ENCODE measurements at places on chromosomes 2 and 18.

DNA sequence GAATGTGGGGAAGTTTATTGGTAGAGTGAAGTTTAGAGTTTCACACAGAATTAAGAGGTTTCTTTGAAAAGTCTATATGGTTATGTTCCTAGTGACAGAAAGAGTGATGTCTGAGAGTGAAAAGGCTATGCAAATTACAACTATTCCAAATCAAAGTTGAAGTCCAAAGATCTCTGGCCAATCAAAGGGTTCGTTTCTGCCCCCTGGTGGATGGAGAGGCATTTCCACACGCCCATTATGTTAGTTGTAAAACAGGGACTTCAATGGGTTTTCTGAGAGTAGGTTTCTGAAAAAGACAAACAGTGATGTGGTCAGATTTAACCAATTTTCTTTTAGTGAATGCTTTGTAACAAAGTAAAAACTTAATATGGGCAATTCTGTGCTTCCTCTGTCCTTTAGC lies 441.5 kb upstream of the POU3F3 start:
- DNase-seq = peak; percentile 44

DNA sequence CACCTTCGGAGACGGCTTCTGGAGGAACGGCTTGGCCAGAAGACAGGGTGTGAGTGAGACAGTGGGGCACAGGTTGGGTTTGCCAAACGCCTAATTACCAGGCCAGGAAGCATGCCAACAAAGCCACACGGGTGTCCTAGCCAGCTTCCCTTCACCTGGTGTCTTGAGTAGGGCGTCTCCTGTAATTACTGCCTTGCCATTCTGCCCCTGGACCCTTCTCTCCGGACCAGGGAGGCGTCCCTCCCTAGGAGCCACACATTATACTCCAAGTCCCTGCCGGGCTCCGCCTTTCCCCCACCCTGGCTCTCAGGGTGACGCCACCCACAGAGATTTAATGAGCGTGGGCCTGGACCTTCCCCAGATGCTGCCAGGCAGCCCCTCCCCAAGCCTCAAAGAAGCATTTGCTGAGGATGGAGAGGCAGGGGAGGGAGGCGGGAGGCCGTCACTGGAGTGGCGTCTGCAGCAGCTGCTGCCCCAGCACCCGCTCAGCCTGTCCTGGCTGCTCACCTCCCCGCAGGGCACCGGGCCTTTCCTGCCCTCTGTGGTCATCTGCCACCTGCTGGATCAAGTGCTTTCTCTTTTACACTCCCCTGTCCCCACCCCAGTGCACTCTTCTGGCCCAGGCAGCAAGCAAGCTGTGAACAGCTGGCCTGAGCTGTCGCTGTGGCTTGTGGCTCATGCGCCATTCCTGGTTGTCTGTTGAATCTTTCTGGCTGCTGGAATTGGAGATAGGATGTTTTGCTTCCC lies 20.7 kb downstream of the FOSL2 start:
- DNase-seq = no peak

GRCh38 chr2:69026691-69027459 lies 13.9 kb downstream of the ANTXR1 start:
- DNase-seq = no peak

- no peak for DNase-seq
Observed at GRCh38 chr2:231127936-231128335, 3.1 kb upstream of the HTR2B start.

- no peak for DNase-seq
Observed at GRCh38 chr2:111155610-111156009, 34.9 kb downstream of the BCL2L11 start.

DNA sequence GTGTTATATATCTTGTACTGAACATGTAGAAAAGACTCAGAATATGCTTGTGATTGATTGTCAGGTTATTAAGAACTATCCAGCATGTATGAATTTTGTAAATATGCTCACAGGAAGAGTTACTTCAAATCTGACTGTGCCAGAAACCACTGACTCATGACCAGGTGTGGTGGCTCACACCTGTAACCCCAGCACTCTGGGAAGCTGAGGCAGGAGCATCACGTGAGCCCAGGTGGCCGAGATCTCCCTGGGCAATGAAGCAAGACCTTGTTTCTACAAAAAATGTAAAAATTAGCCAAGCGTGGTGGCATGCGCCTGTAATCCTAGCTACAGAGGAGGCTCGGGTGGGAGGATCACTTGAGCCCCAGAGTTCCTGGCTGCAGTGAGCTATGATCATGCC lies 126.6 kb downstream of the COMMD1 start:
- no peak for DNase-seq

DNA sequence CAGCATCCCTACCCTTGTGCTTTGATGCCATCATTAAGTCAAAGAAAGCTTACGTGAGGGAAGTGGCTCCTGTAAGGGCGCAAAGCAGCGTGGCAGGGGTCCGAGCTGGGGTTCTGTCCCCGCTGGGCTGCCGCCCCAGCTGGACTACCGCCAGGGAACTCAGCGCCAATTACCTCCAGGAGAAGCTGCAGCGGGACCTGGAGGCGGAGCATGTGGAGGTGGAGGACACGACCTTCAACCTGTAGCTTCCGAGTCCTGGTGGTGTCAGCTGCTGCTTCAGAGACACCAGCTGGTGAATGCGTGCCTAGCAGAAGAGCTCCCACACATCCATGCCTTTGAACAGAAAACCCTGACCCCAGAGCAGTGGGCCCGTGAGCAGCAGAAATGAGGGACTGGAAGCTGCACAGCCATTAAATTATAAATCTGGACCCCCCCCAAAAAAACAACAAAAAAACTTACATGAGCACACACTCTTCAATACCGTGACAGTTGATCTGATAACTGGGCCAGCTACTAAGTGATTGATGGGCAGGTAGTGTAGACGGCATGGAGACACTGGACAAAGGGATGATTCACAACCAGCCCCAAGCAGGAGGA lies 20.1 kb upstream of the YES1 start:
- DNase-seq = peak; percentile 50

- no peak for DNase-seq
Observed at GRCh38 chr18:13403786-13404549, 185.4 kb downstream of the LDLRAD4 start.

DNA sequence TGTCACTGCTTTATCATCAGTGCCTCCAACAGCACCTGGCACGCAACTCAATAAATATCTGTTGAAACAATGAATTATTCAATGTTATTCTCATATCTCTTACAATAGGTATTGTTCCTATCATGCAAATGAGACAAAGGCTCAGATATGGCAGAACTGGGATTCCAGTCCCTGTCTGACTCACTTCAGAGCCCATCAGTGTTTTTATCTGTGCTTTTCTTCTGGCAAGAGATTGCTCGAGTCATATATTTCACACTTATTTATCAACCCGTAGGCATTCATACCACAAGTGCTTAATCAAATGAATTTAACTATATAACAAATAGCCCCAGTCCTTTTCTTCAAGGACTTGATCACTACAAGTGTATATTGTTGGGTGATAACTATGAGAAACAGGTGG lies 76.4 kb upstream of the TSPYL6 start:
- no peak for DNase-seq

GRCh38 chr2:237863102-237863511 lies 3.7 kb downstream of the RAMP1 start:
- no peak for DNase-seq

- DNase-seq = no peak
Observed at GRCh38 chr18:389658-390357, 110.7 kb downstream of the COLEC12 start.

GRCh38 chr18:26088487-26088886 lies 1.9 kb downstream of the SS18 start:
- DNase-seq = no peak

DNA sequence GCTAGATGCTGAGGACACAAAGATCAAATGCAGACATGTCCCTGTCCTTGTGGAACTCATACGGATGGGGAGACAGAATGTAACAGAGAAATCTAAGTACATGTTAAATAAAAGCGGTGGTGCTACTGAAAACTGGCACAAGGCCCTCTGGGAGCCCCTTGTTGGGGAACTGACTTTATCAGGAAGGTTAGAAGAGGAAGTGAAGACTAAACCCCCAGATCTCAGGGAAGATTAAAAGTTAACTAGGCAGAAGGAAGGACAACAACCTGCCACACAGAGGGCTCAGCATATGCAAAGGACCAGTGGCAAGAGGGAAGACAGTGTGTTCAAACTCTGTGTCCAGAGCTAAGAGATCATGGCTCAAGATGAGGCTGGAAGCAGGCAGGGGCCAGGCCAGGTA lies 4.8 kb downstream of the CACNB4 start:
- no peak for DNase-seq

- DNase-seq = no peak
Observed at GRCh38 chr2:47023332-47023731, 107.7 kb upstream of the MCFD2 start.

GRCh38 chr2:240567137-240567871 lies 980 bp upstream of the RNPEPL1 start:
- DNase-seq = no peak

- no peak for DNase-seq
Observed at GRCh38 chr18:59902993-59903610, 3.3 kb downstream of the PMAIP1 start.

- DNase-seq = peak; percentile 34
Observed at GRCh38 chr2:33372940-33373553, 103.4 kb upstream of the RASGRP3 start.

GRCh38 chr2:204027091-204027490 lies 90.5 kb downstream of the ICOS start:
- DNase-seq = no peak

DNA sequence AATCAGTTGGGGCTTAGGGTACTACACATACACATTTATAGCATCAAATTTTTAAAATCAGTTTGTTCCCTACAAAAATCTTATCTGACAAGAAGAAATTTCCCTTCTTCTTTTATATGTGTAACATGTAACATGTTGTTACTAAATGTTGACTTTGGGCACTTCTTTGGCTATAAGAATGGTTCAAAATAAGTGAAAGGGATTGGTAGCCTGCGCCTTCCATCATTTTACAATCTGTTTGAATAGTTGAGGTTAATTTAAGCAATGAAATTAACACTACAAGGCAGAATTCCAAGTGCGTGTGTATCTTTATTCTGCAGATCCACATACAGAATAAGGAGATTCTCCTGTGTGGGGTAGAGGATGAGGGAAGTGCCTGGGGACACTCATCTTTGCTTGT lies 30.2 kb upstream of the SPP2 start:
- no peak for DNase-seq

DNA sequence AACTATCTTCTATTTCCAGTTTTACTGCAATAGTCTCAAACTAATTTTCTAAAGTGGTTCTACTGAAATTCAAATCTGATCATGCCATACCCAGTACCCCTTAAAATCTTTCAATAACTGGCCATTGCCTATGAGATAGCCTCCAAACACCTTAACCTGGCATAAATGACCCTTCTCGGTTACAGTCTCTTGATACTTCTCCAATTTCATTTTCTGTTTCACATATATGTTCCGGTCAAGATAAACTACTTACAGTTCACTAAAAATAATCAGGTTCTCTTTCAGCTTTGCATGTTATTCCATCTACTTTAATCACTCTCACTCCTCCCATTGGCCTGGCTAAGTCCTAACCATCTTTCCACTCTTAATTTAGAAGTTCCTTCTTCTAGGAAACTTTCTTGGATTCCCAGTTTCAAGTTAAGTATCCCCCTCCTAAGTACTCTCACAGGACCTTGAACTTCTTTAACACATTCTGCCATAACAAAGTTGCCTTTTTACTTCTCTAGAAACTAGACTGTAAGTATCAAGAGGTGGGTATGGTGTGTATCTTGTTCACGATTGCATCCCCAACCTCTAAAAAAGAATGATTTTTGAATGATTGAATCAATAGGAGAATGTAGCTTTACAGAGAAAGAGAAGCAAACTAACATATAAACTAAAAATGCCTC lies 110.2 kb upstream of the RBBP8 start:
- DNase-seq = no peak

GRCh38 chr18:80148326-80149199 lies 39.5 kb downstream of the ADNP2 start:
- no peak for DNase-seq

GRCh38 chr2:107597507-107597906 lies 229.2 kb upstream of the RGPD4 start:
- DNase-seq = no peak

GRCh38 chr2:119823734-119824334 lies 64.1 kb downstream of the PTPN4 start:
- no peak for DNase-seq

DNA sequence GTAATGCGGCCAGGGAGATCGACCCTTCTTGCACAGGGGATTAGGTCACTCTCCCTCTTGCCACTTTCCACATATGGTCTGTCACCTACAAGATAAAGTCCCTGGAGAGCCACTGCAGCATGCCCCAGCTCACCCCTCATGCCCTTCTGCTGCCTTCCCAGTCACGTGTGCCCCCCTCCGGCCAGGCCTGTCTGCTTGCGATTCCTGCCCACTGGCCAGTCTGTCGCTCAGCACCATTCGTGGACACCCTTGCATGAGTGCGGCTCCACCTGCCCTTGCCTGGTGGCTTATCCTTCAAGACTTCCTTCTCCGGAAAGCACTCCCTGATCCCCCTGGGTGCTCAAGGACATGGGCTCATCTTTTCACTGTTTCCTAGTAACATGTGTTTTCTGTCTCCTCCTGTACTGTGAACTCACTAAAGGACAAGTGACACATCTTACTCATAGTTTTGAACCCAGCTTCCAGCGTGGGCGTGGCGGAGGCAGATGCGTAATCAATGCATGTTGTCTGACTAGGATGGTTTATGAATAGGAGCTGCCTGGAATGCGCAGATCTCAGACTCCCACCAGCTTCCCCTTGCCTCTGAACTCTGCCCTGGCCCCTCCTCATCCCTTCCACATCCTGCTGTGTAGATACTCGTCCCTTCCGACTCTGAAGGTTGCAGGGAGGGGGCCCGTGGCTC lies 7.8 kb upstream of the NT5DC4 start:
- no peak for DNase-seq

DNA sequence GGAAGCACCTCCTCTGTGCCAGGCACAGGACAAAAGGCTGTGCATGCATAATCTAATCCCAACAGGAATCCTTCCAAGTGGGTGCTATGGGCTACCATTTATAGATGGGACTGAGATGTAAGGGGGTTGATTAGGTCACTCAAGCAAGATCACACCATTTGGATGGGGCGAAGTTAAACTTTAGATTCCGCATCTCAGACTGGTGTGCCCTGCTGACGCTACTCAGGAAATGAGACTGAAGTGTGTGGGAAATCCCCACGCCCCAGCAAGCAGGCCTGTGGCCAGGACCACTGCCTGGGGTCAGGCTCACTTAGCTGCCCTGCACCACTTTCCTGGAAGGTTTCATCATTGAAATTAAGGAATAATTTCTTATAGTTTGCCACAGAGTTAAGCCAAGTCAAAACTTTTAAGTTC lies 70.5 kb upstream of the PPP1CB start:
- no peak for DNase-seq

- DNase-seq = no peak
Observed at GRCh38 chr18:55031979-55032378, 72.7 kb upstream of the CCDC68 start.
